Activated CD4-positive, alpha-beta T cell treated with anti-CD3 and anti-CD28 coated beads, Interleukin-2, amount 10 ng/mL, durations not matched to agents 24 days and 14 days (primary cell): ENCODE measurements at places on chromosomes 6 and 20. TPM values are rescaled to one million over a fixed set of nuclear protein-coding genes. Genes with fewer than 3 reads are reported as not detected.

GRCh38 chr6:6125495-6125894 is 118.8 kb upstream of the NRN1 start:
- no peak for DNase-seq

DNA sequence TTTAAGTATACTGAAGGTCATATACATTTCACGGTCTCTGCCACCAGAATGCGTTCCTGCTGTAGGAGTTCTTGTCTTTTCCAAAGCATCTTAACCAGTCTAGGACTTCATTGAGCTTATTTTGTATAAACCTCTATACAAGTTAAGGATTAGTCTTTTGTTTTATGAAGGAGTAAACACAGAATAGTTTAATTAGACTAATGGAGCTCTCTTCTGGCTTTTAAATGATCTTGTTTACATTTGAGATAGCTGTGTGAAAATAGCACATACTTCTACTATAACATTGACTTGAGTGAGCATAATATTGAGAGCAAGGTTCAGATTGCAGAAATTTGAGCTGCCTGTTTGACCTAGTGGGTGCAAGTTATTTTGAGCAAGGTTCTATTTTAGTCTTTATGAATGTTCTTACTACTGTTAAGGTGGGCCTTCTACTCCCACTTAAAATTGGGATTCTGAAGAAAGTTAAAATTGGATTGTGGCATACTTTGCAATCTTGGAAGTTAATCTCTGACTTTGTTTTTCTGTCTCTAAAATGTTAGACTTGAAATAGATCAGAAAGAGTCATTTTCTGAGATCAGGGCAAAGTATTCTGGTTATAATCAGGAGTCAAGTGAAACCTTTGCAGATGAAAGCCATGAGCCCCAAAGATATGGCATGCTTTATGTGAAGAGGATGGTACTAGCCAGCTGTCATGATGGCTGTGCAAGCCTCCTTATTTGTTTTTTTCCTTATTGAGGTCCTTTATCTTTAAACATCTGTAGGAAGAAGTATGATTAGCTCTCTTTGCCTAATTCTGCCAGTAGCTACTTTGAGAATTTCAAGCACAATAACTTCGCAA is 41.8 kb downstream of the RPRD1B start:
- DNase-seq = no peak

Gene MYLIP
- 18.3 and 18.5 TPM in 2 replicates for total RNA-seq

DNA sequence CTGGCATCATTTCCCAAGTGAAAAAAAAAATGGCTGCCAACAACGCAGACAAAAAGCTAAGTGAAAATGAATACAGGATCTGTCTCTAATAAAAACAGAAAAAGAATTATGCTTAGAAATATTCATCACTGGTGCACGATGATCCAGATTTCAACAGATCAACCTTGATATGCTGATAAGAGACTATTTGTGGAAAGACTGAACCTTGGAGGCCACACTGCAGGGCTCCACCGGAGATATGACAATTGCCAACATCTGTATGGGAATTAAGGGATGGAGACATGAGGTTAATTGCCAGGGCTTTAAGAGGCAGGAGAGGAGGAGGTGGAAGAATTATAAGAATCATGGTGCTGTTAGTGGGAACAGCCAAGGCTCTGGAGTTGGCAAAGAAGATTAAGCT is 48.3 kb downstream of the PFDN4 start:
- no peak for DNase-seq

DNA sequence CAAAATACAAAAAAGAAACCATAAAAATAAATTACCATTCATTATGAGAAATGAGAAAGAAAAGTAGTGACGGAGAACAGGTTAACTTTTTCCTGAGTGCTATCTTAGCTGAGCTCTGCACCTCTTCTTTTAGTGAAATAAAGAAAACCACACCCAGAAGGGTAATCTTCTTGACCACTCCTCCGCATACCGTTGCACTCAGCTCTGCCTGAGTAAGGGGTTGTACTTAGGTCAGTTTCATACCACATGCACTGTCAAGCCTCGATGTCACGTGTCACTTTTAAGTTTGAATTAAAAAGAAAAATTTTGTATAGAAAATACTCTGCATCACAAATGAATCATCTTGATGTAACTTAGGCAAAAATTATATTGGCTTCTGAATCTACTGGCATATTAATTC is 2.8 kb downstream of the EZR start:
- DNase-seq = peak; percentile 73

DNA sequence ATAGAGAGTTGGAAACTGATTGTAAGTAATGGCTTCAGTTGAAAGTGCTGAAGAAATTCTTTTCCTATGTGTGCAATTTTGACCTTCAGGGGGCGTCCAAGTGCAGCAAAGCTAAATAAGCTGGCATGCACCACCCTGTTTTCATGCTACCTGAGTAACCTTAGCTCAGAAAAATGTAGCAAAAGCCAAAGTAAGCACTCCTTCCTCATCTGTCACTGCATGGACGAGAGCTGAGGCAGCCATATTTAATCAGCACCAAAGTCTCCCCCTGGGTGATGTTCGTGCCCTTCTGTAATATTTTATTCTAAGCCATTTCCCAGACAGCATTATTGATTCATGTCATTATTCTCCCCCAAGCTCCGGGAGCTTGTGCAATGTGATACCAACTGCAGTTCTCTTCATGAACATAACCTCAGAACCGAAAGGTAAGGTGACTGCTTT is 123.1 kb downstream of the RPS12 start:
- peak; percentile 79 for DNase-seq

DNA sequence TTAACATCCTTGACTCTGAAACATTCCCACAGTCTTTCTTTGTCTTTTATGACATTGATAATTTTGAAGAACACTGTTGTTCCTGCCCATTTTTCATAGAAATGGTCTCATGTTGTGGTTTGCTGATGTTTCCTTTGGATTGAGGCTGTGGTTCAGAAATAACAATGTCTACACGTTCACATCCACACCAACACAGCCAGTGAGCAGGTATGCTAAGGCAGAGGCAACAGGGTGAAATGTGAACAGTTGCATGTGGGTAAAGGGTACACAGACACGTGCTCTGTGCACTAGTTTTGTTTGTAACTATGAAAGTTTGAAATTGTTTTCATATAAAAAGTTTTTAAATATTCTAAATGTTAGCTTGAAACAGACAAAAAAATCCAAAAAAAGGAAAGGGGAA is 78.4 kb downstream of the GINS1 start:
- no peak for DNase-seq

DNA sequence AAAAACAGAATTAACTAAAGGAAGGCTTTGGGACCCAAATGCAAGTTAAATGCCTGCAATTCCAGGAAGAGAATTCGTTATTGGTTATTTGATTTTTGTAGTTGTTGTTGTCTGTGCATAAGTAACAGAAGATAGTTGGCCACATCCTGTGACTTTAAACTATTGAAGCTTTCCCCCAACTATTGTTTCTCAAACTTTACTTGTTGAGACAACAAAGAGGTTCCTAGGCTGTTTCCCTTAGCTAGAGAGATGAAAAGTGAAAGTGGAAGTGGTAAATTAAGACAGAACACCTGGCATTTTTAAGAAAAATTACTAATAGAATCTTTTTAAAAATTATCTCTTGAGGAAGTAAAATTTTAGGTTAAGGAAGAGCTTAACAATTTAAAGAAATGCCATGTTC is 525.2 kb downstream of the PKHD1 start:
- DNase-seq = no peak

GRCh38 chr20:44969300-44969894 is 3.1 kb downstream of the STK4 start:
- DNase-seq = peak; percentile 74

- DNase-seq = no peak
These were observed 140.4 kb downstream of the SYNE1 start for GRCh38 chr6:152496731-152497130.

GRCh38 chr6:4563156-4563555 is 213.0 kb upstream of the CDYL start:
- no peak for DNase-seq

Gene MOXD1
- 0.12 TPM in 1 of 2 replicates, not detected in the other for total RNA-seq

Gene SLC32A1
- total RNA-seq = not detected in 2 replicates

- no peak for DNase-seq
These were observed 15.5 kb downstream of the DYNLRB1 start for GRCh38 chr20:34531608-34532265.
